ENCODE measurements at places on chromosomes 4 and X.

GRCh38 chr4:41065434-41066006 is 148.8 kb downstream of the APBB2 start:
- DNase-seq, result no peak

DNA sequence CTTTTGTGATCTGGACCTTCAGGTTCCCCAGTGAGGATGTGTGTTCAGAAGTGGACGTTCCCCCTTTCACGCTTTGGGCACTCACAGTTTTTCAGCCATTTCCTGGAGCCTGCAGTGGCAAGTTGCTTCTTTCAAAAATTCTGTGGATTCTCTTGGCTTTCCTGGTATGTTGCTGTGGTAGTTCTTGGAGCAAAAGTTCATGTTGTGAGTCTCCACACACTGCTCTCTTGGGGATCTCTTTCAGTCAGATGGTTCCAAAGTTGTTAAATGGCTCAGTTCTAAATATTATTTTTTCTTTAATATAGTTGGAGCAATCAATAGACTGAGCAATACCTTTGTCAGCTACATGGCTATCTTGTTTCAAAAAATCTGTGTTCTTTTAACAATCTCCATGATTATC is 28.5 kb upstream of the BANK1 start:
- DNase-seq, result no peak

DNA sequence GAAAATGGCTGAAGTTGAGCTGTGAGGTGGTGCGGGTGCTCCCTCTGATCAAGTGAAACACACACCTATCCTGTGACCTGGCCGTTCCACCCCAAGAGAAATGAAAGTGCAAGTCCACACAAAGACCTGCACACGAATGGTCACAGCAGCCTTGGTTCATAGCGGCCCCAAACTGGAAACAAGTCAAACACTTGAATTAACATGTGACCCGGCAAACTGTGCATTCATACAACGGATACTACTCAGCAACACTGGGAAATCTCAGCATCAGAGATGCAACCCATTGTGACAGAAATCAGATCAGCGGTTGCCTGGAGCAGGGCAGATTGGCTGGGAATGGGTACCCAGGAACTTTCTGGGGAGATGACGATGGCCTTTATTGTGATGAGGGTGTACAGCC is 7.6 kb downstream of the G6PD start:
- DNase-seq, result no peak

- no peak for DNase-seq
Observed at GRCh38 chr4:173174594-173175012, 6.0 kb downstream of the GALNT7 start.

DNA sequence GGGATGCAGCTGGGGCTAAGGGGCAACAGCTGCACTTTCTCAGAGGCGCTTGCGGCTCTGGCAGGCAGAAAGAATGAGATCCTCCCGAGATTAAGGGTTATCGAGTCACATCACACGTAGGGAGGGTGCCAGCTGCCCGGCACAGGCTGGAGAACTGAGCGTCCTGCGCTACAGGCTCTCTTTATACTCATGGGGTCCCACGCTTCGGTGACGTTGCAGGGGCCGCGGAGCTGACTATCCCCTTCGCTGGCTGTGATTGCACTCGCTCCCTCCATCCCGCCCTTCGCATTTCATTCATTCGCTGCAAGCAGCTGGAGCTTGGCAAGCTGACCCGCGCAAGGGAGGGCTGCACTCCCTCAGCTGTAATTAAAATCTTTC is at the start of gene TACR3:
TSS of gene TACR3 (minus strand) at position 156 of the 378 bp plus-strand sequence. CDS start 310 bp downstream, outside the sequence.
- DNase-seq, result no peak

- DNase-seq, result no peak
Observed at GRCh38 chr4:76998251-76998901, 48.8 kb downstream of the SEPTIN11 start.

- DNase-seq, result no peak
Observed at GRCh38 chr4:7394681-7395451, 39.9 kb downstream of the PSAPL1 start.

DNA sequence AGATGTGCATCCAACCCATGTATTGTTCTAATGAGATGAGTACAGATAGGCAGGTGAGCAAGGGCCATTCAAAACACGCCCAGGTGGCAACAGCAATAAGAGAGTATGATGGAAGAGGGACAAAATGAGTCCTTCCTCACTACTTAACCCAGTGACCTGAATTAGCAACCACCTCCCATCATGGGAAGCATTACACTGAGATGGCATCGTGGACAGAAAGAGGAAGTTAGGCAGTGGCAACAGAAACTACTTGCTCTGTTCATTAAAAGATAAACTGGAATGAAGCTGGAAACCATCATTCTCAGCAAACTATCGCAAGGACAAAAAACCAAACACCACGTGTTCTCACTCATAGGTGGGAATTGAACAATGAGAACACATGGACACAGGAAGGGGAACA is 17.2 kb downstream of the RXFP1 start:
- no peak for DNase-seq

- no peak for DNase-seq
Observed at GRCh38 chrX:87299563-87300160, 217.9 kb upstream of the KLHL4 start.

DNA sequence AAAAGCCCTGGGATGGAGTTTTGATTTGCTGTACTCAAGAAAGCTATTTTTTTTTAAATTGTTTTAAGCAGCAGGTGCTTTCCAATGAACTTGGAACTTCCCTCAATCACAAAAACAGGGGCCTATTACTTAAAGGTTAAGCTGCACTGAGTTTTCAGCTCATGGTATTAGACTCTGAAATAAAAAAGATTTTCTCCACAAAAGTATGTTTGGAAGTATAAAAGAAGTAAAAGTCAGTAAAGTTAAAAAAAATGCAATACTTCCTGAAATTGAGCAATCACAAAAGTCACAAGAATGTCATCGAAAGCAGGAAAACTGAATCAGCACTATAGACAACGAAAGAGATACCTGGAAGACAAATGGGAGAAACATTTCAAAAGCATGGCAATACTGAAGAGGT is 38.9 kb upstream of the PLAC8 start:
- no peak for DNase-seq

- no peak for DNase-seq
Observed at GRCh38 chr4:153064571-153064970, 128.4 kb downstream of the FHDC1 start.

GRCh38 chr4:121107507-121107906 is 35.2 kb upstream of the NDNF start:
- no peak for DNase-seq

GRCh38 chr4:157992038-157992705 is 180.7 kb downstream of the GASK1B start:
- peak; percentile 7 for DNase-seq

DNA sequence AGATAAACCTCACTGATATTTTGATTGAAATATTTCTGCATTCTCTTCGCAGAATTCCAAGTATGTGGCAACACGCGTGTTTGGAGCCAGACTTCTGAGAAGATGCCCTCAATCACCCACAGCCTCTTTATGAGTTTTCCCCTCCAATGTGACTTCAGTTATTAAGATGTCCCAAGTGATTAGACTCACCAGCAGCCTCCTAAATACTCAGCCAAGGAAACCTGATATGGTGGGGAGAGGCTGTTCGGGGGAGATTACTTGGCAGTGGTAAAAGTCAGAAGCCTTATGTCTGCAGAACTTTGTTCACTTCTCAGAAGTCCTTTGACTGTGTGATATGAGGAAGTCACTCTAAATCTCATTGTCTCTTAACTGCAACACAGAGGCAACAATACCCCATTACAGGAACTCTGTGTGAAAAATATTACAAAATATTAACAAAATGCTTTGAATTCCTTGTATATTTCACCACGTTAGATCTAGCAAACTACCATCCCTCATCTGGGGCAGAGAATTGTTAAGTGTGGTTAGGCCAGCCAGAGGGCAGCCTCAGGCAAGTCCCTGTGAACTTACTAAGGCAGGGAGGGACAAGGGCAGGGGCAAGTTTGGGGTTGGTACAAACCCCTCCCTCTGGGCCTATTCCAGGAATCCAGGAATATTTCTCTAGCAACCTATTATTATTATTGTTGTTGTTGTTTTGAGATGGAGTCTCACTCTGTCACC is 151.4 kb upstream of the USP9X start:
- peak; percentile 8 for DNase-seq

DNA sequence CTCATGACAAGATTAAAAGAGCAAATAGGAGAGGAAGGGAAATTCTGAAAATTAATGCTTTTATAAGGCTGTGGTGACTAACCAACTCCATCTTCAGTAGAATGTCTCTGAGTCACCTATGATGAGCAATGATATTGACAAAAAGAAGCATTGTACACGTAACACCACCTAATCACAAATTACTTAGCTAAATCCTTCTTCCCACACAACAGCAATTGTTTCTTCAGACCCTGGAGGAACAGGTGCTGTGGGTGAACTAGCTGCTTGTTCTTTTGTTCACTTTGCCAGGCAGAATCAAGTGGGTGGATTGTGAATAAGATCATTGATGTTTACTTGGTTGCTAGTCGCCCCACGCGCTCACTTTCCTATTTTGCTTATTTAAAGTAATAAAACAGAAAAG is 315.5 kb downstream of the CAMK2D start:
- no peak for DNase-seq

DNA sequence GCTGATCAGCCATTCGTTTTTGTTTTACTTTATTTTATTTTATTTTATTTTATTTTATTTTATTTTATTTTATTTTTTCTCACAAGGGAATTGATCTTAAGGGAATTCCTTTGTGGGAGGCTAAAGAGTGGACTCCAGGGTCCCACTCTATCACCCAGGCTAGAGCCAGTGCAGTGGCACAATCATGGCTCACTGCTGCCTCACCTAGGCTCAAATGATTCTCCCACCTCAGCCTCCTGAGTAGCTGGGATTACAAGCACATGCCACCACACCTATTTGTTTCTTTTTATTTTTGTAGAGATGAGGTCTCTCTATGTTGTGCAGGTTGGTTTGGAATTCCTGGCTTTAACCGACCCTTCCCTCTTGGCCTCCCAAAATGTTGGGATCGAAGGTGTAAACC is 17.5 kb upstream of the PABPC4L start:
- no peak for DNase-seq

GRCh38 chr4:142549726-142550463 is 296.2 kb downstream of the INPP4B start:
- no peak for DNase-seq

DNA sequence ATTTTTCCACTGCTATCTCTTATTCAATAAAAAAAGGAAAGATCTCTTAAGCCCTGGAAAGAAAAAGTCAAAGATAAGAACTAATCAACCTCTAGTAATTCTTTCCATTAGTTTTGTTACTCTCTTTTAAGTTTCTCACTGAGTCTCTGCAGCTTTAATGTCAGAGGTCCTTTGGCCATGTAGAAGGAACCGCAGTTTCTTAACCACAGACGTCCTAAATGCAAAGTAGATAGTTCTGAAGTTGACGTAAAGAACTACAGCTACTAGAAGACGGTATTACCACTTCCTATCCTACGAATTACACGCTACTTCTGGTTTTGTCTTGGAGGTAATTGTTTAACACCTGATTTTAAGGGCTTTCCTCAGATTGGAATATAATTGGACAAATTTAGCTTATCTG is 325.9 kb downstream of the ANKRD50 start:
- DNase-seq, result no peak

- DNase-seq, result no peak
Observed at GRCh38 chr4:128862608-128863311, 53.3 kb downstream of the JADE1 start.

GRCh38 chr4:34372815-34373214 is 1871.5 kb downstream of the ARAP2 start:
- no peak for DNase-seq

GRCh38 chr4:14768449-14768848 is 233.8 kb upstream of the CPEB2 start:
- DNase-seq, result no peak

- DNase-seq, result no peak
Observed at GRCh38 chrX:46263494-46263893, 281.7 kb downstream of the ZNF674 start.

- DNase-seq, result no peak
Observed at GRCh38 chr4:9765091-9765490, 16.3 kb upstream of the DRD5 start.

- no peak for DNase-seq
Observed at GRCh38 chr4:145389550-145389949, 92.1 kb upstream of the SMAD1 start.

DNA sequence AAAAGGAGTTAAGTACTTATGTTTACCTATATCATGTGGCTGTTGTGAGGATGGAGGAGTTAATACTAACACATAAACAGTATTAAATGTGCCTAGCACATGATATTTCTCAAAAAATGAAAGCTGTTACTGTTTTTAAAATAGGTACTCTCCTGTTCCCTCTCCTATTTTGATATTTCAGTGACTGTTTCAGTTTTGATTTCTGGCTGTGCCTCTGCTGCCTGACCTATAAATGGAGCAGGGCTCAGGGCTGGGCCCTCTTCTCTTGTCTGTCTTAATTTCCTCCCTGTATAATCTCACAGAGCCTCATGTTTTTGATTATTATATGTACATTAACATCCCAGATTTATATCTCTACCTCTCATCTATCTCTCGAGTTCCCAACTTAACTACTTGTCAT is 93.3 kb downstream of the UGT8 start:
- DNase-seq, result no peak

- no peak for DNase-seq
Observed at GRCh38 chrX:139106069-139106468, 394.6 kb upstream of the FGF13 start.

GRCh38 chr4:5785806-5786680 is 75.0 kb downstream of the EVC start:
- no peak for DNase-seq

DNA sequence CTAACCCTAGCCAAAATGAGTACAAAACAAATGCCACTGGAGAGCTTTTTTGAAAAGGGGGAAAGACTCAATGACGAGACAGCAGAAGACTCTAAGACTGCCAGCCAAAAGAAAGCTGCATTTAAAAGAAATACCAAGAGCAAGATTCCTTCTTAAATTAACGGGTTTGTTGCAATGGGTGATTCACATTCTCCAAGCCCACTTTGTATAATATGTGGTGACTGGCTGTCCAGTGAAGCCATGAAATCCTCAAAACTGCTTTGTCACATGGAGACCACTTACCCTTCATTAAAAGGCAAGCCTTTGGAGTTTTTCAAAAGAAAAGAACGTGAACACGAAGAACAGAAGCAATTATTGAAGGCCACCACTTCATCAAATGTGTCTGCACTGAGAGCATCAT is 68.2 kb downstream of the MRPL1 start:
- DNase-seq, result no peak

DNA sequence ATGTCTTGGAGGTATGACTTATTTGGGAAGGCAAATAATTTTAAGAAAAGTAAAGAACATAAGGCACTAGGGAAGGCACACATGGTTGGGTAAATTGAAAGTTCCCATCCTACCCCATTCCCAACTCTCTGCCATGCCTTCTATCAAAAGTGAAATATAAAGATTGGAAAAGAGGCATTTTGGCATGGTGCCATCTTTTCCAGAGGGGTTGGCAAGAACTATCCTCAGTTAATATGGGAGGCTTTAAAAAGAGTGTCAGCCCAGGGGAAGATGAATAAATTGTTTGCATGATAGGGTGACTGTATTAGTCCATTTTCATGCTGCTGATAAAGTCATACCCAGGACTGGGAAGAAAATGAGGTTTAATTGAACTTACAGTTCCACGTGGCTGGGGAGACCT is 150.8 kb upstream of the BOD1L1 start:
- DNase-seq, result no peak

DNA sequence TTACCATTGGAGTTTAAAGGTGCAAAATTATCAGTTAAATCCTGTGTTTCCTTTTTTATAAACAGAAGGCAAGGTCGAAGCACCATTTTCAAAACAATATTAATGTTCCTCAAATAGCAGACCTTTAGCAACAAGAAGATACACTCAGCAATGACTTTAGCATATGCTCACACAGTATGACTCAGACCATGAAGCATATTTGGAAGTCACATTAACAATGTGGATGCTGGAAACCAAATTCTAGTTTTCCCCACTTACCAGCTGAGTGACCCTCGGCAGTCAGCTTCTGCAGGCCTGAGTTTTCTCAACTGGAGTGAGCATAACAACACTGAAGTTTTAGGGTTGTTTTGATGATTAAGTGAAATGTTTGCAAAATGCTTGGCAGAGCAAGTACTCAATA is 130.5 kb downstream of the ANK2 start:
- DNase-seq, result no peak
